CD4-positive, alpha-beta T cell treated with Interleukin-1 beta for 1 hour (primary cell): ENCODE measurements at places on chromosomes 13 and 19.

GRCh38 chr19:41443813-41444455 lies 978 bp downstream of the ERICH4 start:
- DNase-seq = no peak

DNA sequence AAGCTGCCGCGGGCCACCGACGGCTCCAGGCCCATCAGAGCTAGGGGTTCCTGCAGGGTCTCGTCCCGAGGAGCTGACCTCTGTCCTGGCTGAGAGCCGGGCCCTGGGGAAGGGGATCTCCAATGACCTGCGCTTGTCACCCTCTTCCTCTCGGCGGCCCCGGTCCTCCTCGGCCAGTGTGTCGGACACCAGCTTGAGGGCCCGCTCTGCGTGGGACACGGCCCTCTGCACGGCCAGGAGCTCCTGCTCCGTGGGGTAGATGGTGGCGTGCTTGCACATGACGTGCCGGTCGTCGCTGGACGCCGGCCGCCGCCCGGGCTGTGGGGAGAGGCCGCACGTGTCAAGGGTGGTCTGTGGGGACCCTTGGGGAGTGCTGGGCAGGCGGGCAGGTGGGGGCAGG lies 32.7 kb upstream of the MATK start:
- DNase-seq = no peak

- no peak for DNase-seq
Measured at GRCh38 chr13:45362939-45363338, 22.0 kb upstream of the TPT1 start.

DNA sequence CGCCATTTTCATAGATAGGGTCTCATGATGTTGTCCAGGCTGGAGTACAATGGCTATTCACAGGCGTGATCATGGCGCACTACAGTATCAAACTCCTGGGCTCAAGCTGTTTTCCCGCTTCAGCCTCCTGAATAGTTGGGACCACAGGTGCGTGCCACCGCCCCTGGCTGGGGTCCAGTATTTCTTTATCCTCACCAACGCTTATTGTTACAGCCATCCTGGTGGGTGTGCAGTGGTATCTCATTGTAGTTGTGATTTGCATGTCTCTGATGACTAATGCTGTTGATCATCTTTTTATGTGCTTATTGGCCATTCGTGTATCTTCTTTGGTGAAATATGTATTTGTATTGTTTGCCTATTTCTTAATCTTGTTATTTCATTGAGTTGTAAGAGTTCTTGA lies 49.0 kb downstream of the SIPA1L3 start:
- DNase-seq = no peak

DNA sequence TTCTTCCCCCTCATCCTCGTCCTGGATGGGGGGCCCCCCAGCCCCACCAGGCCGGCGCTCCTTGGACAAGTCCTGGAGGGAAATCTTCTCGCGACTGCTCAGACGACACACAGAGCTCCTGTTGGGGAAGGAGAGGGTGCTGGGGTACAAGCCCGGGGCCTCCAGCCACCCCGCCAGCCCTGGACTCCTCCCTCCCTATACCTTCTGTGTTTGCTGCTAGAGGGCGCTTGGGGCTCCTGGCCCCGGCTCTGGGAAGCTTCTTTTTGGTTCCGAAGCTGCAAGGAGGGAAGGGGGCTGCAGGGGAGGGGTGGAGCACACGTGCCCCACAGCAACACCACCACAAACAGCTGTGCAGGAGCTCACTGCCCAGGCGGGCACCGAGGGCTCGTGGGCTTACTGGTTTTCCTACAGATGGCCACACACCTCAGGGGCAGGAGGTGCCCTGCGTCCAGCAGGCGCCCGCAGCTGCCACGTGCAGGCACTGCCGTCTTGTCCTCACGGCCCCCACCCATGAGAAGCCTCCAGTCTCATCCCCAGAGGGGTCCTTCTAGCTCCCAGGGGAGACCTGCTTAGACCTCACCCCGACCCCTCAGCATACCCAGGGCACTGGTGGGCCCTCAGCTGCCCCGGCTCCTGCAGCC lies 20.5 kb downstream of the EPS8L1 start:
- DNase-seq = no peak

GRCh38 chr19:28519218-28519779 lies 693.7 kb downstream of the UQCRFS1 start:
- DNase-seq = no peak

GRCh38 chr13:66409542-66409941 lies 820.6 kb downstream of the PCDH9 start:
- DNase-seq = no peak

DNA sequence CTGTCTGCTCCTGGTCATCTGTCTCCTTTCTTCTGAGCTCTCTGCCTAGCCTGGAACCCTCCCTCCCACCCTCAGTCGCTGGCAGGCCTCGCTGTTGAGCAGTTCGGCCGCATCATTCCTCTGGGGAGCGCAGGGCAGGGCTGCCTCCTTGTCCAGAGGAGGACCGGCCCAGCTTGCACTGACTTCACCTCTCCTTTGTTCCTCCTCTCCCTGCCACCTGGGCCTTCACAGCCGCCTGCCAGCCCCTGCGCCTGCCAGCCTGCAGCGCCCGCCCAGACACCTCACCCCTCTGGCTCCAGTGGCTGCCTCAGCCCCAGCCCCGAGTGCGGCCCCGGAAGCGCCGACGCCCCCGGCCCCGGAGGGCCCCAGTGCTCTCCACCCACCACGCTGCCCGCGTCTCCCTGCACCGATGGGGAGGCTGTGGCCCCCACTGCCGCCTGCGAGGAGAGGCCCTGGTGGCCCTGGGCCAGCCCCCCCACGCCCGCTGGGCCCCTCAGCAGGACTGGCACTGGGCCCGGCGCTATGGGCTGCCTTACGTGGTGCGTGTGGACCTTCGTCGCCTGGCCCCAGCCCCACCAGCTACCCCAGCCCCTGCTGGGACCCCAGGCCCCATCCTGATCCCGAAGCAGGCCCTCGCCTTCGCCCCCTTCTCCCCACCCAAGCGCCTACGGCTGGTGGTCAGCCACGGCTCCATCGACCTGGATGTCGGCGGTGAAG lies 7.2 kb downstream of the KMT5C start:
- no peak for DNase-seq

DNA sequence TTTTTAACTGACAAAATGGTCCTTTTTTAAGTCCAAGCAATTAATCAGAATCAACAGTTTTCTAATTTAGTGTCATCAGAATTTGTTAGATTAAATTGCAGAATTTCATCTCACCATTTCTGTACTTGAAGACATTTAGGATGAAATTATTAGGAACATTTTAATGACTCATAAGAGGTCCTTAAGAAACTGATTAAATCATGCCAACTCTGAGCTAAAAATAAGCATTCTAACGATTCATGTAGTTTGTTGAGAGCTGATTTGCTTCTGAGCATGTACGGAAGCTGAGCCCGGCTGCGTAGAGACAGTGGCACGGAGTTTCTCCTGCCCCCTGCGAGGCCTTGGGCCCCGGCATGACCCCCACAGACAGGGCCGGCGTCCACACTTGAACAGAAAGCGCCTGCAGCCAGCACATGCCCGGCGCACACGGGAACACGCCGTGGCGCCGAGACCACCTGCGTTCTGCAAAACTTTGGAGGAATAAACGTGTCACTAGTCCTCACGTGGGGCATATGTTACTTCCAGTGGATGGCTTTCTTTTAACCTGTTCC lies 89.7 kb upstream of the MCF2L start:
- DNase-seq = no peak

- no peak for DNase-seq
Measured at GRCh38 chr19:1847348-1847683, 967 bp downstream of the REXO1 start.

DNA sequence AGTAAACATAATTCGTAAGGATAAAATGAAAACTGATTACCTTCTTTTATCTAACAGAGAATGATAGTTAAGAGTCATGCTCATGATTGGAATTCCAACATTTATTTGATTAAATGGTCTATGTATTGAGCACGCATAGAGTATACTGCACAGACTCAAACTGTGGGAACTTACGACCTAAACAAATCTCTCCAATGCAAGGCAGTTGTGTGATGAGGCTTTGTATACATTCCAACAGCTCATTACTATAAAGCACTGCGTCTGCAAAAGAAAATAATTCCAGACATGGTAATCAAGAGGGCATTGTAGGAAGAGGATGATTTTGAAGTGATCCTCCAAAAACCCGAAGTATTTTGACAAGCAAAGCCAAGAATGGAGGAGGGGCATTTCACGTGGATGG lies 169.5 kb downstream of the NUFIP1 start:
- DNase-seq = no peak

GRCh38 chr19:16222806-16223205 lies 25.1 kb downstream of the AP1M1 start:
- DNase-seq = no peak

DNA sequence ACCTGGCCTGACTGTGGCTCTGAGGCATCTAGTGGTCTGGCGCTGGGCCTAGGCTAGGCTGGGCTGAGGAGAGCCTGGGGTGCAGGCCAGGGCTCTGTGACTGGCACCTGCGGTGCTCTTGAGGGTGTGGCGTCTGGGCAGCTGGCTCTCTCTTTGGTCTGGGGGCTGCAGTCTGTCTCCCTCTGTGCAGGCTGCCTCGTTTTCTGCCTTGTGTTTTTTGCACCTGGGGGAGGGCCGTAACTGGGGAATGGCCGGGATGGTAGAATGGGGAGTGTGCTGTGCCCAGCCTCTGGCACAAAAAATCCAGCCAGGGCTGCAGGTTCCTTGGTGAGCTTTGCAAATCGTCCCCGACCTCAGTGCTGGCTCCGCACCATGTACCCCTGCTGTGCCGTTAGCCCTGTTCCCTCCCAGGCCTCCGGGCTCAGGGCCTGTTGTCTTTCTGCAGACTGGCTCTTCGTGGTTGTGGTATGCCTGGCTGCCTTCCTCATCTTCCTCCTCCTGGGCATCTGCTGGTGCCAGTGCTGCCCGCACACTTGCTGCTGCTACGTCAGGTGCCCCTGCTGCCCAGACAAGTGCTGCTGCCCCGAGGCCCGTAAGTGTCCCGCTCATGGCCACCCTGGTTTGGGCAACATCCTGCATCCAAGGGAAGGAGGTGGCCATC lies 6.5 kb upstream of the USF2 start:
- no peak for DNase-seq

DNA sequence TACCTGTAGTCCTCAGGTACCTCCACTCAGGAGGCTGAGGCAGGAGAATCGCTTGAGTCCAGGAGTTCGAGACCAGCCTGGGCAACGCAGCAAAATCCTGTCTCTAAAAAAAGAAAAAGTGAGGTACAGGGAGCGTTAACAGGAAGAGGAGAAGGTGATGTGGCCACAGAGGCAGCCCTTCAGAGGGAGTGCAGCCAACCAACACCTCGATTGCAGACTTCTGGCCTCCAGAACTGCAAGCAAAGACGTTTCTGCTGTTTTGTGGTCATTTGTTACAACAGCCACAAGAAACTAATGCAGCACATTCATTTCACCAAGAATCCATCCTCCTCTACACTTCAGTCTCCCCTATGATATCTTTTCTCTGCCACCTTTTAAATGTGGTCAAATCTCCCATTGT lies 145.2 kb downstream of the USP12 start:
- no peak for DNase-seq

DNA sequence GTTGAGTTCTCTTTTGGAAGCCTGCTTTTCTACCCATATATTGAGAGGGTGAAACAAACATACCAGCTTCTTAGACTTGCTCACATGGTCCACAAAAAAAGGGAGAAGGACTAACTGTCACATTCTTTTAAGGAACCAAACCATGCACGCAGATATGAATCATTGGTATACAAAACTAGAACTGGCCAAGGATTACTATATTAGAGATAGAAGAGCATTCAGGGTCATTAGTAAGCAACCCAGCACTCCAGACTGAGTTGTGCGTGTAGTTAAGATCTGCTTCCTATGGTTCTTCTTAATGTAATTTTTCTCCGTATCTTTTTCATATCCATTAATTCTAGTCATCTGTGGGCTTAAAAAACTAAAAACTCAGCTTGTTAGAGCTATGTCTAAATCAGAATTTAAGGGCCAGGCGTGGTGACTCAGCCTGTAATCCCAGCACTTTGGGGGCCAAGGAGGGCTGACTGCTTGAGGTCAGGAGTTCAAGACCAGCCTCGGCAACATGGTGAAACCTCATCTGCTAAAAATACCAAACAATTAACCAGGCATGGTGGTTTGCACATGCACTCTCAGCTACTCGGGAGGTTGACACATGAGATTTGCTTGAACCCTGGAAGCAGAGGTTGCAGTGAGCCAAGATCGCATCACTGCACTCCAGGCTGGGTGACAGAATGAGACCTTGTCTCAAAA lies 19.6 kb downstream of the ALG5 start:
- DNase-seq = no peak

GRCh38 chr13:21610687-21611086 lies 6.7 kb upstream of the MICU2 start:
- no peak for DNase-seq

GRCh38 chr13:74171641-74172040 lies 37.4 kb upstream of the KLF12 start:
- no peak for DNase-seq

- DNase-seq = no peak
Measured at GRCh38 chr19:23547816-23548430, 139.1 kb downstream of the ZNF675 start.

GRCh38 chr13:89238496-89238895 lies 1567.3 kb downstream of the SLITRK5 start:
- DNase-seq = no peak

GRCh38 chr13:30870049-30870884 lies 35.8 kb upstream of the MEDAG start:
- peak; percentile 7 for DNase-seq

GRCh38 chr13:20570517-20570916 lies 3.6 kb downstream of the IFT88 start:
- no peak for DNase-seq

DNA sequence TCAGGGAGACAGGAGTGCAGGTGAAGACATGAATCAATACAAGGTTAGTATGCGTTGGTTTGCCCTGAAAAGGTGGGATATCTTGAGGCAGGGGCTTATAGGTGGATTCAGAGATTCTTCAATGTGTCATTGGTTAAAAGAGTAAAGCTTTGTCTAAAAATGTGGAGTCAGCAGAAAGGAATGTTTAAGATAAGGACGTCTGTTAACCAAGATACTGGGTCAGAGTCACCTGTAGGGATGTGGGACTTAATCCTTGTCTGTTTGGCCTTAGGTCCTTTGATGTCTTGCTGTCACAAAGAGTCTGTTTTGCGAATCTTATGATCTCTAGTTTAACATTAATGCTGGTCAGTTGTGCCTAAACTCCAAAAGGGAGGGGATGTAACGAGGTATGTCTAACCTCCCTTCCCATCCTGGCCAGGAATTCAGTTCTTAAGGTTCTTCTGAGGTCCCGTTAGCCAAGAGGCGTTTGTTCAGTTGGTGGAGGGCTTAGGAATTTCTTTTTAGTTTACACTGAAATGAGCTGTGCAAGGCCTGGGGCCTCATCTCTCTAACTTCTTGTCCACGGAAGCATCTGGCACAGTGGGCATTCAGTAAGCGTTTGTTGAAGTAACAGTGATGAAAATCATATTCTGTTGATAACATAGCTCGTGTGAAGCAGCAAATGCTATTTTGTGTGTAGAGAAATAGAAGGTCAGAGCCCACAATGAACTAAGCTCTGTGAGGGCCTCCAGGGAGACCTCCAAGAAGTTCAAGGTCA lies 96.2 kb upstream of the RNF113B start:
- DNase-seq = no peak
